ENCODE measurements at places on chromosomes 12 and 14. TPM values are rescaled to one million over a fixed set of nuclear protein-coding genes. Genes with fewer than 3 reads are reported as not detected.

DNA sequence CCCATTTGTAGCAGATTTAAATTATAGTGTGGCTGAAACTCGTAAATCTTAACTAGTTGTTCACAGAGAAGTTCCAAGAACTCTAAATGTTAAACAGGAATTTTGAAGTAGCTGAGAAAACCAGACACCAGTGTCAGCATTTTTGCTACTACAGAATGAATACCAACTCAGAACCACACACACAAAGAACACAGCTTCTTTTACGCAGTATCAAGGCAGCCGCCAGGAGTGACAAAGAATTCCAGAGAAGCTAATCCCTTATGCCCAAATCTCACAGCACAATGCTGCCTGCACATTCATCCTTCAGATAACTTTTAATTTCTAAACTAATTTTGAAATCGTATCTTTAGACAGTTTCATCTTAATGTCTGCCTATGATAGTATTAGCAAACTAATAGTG is 37.4 kb downstream of the SLC6A15 start:
- DNase-seq: no peak
- H3K4me3 ChIP-seq: no peak overlapping the region
- no peak overlapping the region for H3K27ac ChIP-seq
- no peaks in the 10 kb centered on the region for H3K36me3 ChIP-seq

DNA sequence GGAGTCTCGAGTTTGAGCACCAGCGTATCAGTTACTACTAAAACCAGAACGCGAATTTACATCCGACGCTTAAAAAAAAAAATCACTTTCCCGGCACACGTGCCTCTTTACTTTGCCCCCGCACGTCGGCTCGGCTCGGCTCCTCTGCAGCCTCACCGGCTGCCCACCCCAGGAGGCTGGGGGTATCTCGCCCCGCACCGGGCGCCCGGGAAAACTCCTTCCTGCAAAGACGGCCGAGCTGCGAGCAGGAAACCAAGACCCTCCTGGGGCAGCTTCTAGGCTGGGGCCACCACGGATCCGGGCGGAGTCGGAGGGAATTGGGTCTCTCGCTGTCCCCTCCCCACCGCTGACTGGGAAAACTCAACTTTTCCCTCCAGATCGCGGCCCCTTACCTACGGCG is 610 bp downstream of the VSIG10 start:
- H3K27me3 ChIP-seq: no peaks in the 10 kb centered on the region
- H3K4me1 ChIP-seq: no peaks in the 10 kb centered on the region
- H3K4me3 ChIP-seq: peak overlapping the region; percentile 89
- peak overlapping the region; percentile 91 for H3K27ac ChIP-seq

The CCDC196 gene
- total RNA-seq: not detected

- DNase-seq: no peak
- no peaks in the 10 kb centered on the region for H3K4me1 ChIP-seq
- no peak overlapping the region for H3K27ac ChIP-seq
- H3K36me3 ChIP-seq: peaks cover 99% of the 10 kb centered on the region
These were observed 32.4 kb downstream of the DHX37 start for GRCh38 chr12:124956571-124956970.

The ARPC3 gene
- total RNA-seq: 220 TPM

GRCh38 chr12:73277971-73278370 is 1005.8 kb downstream of the TRHDE start:
- no peaks in the 10 kb centered on the region for H3K27me3 ChIP-seq
- H3K4me3 ChIP-seq: no peak overlapping the region
- no peaks in the 10 kb centered on the region for H3K4me1 ChIP-seq
- H3K36me3 ChIP-seq: no peaks in the 10 kb centered on the region
- H3K27ac ChIP-seq: no peak overlapping the region

DNA sequence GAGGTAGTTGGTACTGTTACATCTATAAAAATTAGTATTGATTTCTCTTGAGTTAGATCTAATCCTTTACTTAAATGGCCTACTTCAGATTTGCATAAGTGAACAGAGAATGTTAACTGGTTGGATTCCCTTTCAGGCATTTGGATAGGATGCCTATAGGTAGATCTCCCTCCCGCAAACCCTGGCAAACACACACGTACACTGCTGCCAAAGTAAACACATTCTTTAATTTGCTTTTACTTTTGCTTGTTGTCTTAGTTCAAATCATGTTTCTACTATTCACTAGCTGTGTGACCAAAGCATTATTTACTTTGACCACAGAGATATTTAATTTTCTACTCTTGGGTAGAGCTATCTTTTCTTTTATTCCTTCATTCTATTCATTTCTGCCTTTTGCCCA is 936.1 kb upstream of the FBXO33 start:
- peak; percentile 30 for DNase-seq
- H3K27ac ChIP-seq: no peak overlapping the region
- no peaks in the 10 kb centered on the region for H3K27me3 ChIP-seq

- no peak overlapping the region for H3K4me3 ChIP-seq
- no peak overlapping the region for H3K27ac ChIP-seq
- no peak for DNase-seq
- no peaks in the 10 kb centered on the region for H3K27me3 ChIP-seq
- H3K4me1 ChIP-seq: no peaks in the 10 kb centered on the region
- H3K36me3 ChIP-seq: no peaks in the 10 kb centered on the region
These were observed 28.3 kb downstream of the DDHD1 start for GRCh38 chr14:53124786-53125185.

The FERMT2 gene
- total RNA-seq: 191 TPM

GRCh38 chr14:44505588-44505987 is 1.5 kb downstream of the FSCB start:
- no peak overlapping the region for H3K4me3 ChIP-seq
- no peak for DNase-seq
- no peak overlapping the region for H3K27ac ChIP-seq

GRCh38 chr14:68541178-68541896 is 251.5 kb downstream of the ZFP36L1 start:
- H3K27me3 ChIP-seq: no peaks in the 10 kb centered on the region
- H3K4me1 ChIP-seq: peaks cover 13% of the 10 kb centered on the region
- no peak overlapping the region for H3K4me3 ChIP-seq

DNA sequence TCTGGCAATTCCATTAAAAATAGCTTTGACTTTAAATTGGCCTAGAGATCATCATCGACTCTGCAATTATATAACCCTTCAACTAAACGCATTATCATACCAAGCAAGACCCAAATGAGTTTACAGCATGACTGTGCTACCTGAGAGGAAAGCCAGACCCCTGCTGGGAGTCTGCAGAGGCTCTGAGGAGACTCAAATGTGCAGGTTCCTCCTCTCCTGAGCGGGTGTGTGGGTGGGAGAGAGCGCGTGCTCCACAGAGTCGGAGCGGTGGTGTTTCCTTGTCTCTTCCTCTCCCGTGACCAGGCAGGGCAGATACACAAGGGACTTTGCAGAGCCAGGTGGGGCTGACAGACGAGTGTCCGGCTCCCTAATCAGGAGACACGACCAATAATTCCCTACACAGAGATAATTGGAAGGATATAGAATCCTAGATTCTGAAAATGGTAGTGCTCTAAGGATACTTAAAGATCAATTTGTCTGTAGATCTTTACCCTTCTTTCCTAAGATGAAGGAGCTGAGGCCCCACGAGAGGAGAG is 74.1 kb downstream of the SLC8A3 start:
- DNase-seq: no peak
- H3K4me3 ChIP-seq: no peak overlapping the region
- H3K27ac ChIP-seq: no peak overlapping the region

The IL26 gene
- total RNA-seq: not detected

DNA sequence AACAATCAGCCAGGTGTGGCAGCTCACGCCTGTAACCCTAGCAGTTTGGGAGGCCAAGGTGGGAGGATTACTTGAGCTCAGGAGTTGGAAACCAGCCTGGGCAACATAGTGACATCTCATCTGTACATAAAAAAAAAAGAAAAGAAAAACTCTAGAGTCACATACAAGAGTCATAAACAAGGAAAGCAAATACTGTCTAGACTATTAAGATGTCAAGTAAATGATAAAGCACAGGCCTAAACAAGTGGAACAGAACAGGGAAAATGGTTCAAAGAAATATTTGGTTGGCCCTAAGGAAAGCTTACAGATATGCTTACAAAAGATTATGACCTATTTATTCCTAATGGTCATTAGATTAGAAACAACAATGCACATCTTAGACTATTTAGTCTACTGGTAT is 12.3 kb downstream of the CDK17 start:
- H3K4me1 ChIP-seq: peaks cover 51% of the 10 kb centered on the region
- H3K36me3 ChIP-seq: no peaks in the 10 kb centered on the region
- H3K27ac ChIP-seq: no peak overlapping the region

GRCh38 chr14:20742132-20742531 is 3.6 kb upstream of the EDDM3A start:
- no peak for DNase-seq
- H3K27me3 ChIP-seq: no peaks in the 10 kb centered on the region
- no peak overlapping the region for H3K4me3 ChIP-seq
- H3K27ac ChIP-seq: peak overlapping the region; percentile 44
- H3K4me1 ChIP-seq: peaks cover 4% of the 10 kb centered on the region
- no peaks in the 10 kb centered on the region for H3K36me3 ChIP-seq

All from stomach (tissue), 19 donors.